ENCODE measurements at places on chromosomes 5 and 9. TPM values are rescaled to one million over a fixed set of nuclear protein-coding genes. Genes with fewer than 3 reads are reported as not detected.

GRCh38 chr9:129889941-129890717 is 54.9 kb downstream of the USP20 start:
- no peak for DNase-seq

GRCh38 chr5:132259069-132259851 is 1.8 kb downstream of the PDLIM4 start:
- DNase-seq = no peak

PCDHGA7 gene
- total RNA-seq = 2.2 TPM

DNA sequence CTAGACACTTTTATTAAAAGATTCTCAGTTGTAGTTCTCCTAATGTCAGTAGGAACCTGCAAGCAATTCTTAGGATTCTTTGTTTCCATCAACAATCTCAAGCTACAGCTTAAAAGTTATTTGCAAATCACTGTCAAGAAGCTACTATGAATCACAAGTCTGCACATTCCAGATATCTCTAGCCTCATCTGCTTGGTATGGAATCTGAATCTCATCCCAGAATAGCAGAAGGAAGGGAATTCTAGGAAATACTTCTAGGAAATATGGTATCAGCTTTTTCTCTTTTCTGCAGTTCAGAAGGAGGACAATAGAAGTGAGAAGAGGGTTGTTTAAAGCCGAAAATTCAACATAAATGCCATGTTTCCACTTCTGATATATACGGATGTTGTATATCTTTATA is 792.2 kb upstream of the CDH9 start:
- peak; percentile 42 for DNase-seq

GRCh38 chr9:109728686-109729300 is 51.2 kb upstream of the PALM2AKAP2 start:
- DNase-seq = no peak

DNA sequence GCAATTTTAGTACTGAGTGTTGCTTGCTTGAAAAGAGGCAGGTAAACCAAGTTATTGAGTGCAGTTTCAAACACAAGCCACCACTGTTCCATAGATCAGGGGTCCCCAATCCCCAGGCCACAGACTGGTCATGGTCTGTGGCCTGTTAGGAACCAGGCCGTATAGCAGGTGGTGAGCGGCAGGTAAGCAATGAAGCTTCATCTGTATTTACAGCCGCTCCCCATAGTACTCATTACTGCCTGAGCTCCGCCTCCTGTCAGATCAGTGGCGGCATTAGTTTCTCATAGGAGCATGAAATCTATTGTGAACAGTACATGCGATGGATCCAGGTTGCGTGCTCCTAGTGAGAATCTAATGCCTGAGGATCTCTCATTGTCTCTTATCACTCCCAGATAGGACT is 41.5 kb upstream of the ABL1 start:
- no peak for DNase-seq

CCDC171 gene
- total RNA-seq = 3.3 TPM

DNA sequence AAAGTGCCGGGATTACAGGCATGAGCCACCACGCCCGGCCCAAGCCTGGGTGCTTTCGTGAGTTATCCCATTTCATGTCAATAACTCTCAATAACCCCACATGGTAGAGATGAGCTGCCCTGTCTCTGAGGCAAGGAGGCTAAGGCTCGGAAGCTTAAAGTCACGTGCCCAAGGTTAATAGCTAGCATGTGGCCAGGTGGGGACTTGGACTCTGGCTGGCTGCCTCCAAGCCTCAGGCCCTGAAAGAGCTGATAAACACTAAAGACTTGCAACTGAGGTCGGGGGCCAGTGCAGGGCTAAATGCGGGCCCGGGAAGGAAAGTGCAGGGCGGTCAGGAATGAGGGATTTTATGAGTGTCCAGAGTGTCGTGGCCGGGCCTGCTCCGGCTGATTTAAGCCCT is 30.9 kb upstream of the BARHL1 start:
- no peak for DNase-seq

LCN9 gene
- not detected for total RNA-seq

DNA sequence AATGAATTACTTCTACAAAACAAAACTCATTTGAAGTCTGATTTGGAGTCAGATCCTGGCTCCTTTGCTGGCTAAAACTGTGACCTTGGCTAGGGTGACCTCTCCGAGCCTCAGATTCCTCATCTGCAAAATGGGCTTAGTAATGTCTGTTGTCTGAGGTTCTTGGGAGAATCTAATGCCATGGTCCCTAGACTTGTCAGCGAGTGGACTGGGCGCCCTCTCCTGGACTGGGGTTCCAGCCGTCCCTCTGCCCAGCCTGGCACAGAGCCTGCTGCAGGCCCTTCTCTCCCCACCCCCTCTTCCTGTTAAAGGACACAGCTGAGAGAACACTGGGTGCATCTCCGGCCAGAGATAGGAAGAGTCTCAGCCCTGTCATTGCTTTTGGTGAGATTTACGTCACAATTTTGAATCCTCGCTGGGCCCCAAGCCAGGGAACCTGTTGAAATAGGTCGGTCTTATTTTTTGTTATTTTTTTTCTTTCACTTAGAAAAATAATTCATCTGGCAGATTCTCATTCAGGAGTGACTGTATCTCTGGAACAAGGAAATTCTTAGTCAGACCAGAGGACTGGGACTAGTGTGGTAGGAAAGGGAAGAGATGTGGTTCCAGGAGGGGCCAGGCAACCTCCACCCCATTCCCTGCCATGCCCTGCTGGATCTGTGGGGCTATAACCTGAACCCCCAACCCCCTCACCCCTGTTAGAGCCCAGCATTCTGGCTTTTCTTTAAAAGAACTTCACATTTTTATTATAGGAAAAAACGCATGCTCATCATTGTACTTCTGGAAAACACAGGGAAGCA is 48.2 kb upstream of the RPL26L1 start:
- DNase-seq = no peak

GRCh38 chr5:95216136-95216955 is 68.5 kb downstream of the MCTP1 start:
- no peak for DNase-seq

- no peak for DNase-seq
Observed at GRCh38 chr5:62718324-62718723, 139.7 kb downstream of the LRRC70 start.

SHC3 gene
- 5.1 TPM for total RNA-seq

GRCh38 chr5:102583276-102584124 is 84.7 kb upstream of the SLCO6A1 start:
- no peak for DNase-seq

CTXN3 gene
- total RNA-seq = not detected

DNA sequence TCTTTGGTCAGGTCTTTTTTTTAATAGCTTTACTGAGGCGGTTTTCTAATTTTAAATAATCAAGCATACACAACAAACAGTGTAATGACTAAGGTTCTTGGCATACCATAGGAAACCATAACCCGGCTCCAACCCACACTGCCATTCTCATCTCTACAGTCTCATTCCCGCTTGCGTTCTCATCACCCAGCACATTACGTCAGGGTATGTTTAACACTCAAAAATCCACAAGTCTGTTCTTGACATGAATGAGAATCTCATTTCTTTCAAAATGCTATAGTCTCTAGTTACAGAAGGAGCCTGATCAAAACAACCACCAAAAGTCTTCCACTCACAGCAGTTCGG is 505 bp downstream of the C5orf34 start:
- peak; percentile 18 for DNase-seq

GRCh38 chr5:115262011-115262320 is 711 bp downstream of the PGGT1B start:
- DNase-seq = no peak

GRCh38 chr5:170010595-170010994 is 30.3 kb upstream of the INSYN2B start:
- no peak for DNase-seq

DNA sequence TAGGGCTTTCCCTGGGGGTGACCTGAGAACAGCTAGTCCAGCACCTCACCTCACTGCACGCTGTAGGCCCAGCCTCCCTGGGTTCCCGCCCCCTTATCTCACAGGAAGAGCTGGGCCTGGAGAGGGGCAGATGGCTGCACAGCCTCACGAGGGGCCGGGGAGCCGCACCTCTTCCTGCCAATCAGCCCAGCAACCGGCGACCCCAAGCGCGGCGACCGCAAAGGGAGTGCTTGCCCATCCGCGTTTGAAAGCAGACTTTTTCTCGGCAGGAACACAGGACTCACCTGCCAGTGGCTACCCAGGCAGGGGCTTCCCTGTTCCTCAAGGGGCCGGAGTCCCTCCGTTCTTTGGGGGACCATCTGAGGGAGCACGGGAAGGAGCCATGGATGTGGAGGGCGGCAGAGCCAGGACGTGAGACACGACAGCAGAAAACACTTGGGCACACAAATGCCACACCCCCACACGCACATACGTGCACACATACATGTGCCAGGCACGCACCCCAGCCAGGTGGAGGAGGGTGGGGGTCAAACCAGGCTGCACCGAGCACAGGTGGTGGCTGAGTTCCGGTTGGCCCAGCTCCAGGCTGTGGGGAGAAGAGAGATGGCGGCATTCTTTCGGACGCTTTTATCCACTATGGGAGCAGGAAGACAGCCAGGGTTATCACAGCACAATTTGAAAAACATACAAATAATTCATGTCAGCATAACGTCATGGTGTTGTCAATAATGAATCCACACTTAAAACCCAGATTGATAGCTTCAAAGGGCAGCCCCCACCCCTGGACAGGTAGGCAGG is 11.3 kb downstream of the TMEM250 start:
- no peak for DNase-seq

NDUFB6 gene
- 45.1 TPM for total RNA-seq

MTREX gene
- total RNA-seq = 35.7 TPM

RAI14 gene
- total RNA-seq = 117 TPM

DNA sequence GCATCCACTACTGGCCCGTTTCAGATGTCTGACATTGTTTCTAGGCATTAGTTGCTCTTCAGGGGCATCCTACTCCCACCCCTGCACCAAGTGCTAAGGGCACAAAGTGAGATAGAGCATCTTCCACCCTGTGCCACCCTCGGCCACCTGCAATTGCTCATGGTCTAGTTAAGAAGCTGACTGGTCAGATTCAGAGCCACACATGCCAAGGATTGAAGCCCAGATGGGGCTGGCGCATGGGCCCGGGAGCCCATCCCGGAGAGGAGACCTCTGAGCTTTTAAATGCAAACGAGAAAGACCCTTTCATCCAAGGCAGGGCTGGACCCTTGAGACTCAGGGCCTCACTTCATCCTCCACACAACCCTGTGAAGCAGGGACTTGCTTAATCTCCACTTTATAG is 28.5 kb downstream of the HRH2 start:
- no peak for DNase-seq

GRCh38 chr5:79464695-79465332 is 49.1 kb downstream of the HOMER1 start:
- DNase-seq = no peak

DNA sequence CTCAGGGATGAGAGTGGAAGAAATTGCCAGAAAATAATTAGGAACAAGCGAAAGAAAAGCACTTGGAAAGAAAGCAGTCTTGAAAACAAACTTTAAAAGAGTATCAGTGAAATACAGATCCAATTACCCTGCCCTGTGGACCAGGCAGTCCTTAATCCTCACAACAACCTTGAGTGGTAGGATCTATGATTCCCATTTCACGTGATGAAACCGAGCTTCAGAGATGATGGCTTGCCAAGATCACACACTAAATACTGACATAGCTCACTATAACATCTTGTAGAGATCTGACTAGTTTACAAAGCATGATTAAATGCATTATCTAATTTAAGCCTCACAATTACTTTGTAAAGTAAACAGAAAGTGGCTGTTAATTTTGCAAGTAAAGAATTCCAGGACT is 55.5 kb upstream of the ABCA1 start:
- no peak for DNase-seq

All from kidney epithelial cell (primary cell).